ENCODE measurements at places on chromosomes 5 and 9.

- no peak for DNase-seq
Observed at GRCh38 chr5:170508036-170508435, 4.2 kb downstream of the KCNIP1 start.

DNA sequence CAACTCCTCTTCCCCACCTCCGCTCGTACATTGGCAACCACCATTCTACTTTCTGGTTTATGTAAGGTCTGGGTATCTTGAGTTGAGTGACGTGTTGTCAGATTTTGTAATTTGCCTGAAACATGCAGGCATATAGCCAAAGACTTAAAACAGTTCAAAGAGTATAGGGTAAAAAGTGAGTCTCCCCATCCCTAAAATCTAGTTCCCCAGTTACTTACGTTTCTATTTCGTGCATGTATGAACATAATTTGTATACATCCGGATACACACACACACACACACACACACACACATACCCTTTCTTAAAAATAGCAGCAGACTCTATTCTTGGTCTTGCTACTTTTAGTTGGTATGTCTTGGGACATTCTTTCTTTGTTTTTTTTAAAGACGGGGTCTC, 915 bp downstream of the HSDL2 start:
- DNase-seq, result peak; percentile 30

DNA sequence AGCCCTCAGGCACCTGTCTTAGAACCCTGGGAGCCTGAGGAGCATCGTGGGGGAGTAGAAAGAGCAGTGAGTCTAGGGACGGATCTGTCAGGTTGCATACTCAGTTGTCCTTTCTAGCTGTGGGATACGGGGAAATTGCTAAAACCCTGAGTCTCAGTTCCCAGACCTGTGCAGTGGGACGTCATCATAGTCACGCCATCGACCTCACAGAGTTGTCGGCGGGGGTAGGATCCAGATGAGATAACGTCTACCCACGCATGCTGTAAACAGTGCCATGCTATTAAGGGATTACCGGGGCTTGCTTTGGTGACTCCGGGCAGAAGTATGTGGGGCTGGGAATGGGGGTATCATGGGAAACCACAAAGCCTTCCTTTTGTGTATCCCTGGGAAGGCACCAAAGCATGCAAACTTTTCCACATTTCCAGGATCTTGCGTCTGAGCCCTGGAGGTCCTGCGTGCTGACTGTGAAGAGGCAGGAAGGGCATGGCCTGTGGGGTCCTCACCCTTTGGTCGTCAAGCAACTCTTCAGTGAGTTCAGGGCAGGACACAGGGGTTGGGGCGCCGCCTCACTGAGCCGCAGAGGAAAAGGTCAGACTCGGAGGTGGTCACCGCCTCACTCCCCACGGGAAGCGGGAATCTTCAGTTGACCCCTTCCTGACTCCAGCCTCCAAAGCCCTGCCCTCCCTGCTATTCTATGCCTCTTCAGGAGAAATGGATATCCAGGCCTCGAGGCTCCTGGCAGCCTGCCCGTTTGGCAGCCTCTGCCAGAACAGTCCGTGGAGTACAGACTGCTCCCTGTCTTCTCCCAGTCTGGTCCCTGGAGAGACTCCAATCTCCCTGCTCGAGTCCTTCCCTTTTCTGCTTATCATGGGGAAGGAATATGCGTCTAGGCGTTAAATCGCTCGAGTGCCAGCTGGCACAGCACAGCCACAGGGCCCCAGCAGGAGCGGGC, 186.8 kb upstream of the KLF9 start:
- DNase-seq, result peak; percentile 89

- no peak for DNase-seq
Observed at GRCh38 chr5:158879993-158880392, 219.7 kb downstream of the EBF1 start.

GRCh38 chr5:116838011-116838536, 263.5 kb upstream of the SEMA6A start:
- peak; percentile 47 for DNase-seq

DNA sequence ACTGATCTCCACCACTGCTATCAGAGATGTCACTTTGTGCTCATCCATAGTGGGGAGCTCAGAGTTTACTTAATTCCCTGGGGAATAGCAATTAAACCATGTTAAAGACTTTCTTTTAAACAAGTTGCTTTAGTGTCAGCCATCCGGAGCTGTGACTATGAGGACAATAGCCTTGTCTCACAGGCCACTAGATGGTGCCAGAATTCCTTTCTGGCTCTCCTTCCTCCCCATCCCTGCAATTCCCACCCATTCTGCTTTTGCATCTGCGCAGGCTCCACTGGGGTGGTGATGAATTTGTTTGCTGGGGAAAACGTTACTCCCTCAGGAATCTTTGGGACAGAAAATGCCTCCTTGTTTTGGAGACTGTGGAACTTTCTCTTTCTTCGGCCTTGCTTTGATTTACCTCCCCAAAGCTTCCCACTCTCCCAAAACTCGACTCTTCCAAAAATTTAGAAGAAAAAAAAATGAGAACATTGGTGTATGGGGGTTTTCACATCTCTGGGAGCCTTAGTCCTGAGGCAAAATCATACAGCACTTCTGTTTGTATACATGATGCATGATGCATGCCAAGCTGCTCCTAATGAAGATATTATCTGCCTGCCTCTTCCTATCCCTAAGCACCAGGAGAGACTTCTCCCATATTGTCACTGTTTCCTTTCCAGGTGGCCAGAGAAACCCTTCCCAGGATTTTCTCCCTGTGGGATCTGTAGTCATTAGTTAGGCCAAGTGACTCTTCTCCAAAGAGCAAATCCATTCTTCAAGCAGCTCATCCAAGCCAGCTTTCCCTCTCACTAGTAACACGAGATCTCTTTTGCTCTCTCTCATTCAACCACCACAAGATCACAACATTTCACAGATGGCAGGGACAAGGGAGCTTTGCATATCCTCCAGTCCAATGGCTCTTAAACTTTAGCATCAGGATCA, 466.1 kb downstream of the TLR4 start:
- peak; percentile 44 for DNase-seq

- peak; percentile 82 for DNase-seq
Observed at GRCh38 chr5:72013766-72014624, 93.3 kb upstream of the MAP1B start.

GRCh38 chr9:110846215-110846614, 177.6 kb downstream of the MUSK start:
- no peak for DNase-seq

DNA sequence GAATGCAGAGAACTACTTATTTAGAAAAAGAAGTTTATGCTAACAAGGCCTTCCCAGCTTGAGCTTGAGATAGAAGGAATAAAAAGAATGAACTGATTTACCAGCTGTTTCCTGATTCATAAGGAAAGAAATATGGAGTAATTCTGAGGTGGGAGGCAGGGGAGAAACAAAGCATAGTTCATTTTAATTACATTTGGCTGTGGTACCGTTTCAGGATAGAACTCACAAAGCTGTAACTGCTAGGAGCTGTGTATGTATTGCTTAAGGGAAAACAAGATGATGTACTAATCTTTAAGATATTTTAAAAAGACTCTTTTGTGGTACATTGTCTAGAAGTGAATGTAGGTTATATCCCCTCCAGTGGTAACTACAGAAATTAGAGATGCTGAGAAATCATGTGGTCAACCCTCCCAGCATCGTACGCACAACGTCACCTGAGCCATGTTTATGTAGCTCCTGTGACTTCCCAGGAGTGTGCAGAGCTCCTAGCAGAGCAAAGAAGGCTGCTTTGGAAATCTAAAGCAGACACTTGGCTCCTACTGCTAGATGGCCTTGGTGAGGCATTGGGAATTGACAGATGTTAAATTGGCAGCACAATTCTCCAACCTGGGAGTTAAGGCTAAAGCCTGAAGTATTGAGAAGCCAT, 208.3 kb upstream of the VLDLR start:
- DNase-seq, result peak; percentile 73

GRCh38 chr9:134024214-134024792, 978 bp upstream of the BRD3OS start:
- no peak for DNase-seq

- no peak for DNase-seq
Observed at GRCh38 chr5:64883912-64884311, 115.2 kb downstream of the CWC27 start.

- no peak for DNase-seq
Observed at GRCh38 chr5:14134083-14134482, 9.1 kb upstream of the TRIO start.

GRCh38 chr9:73059247-73059646, 92.4 kb upstream of the ANXA1 start:
- no peak for DNase-seq
